Left kidney (tissue), 8 donors: ENCODE measurements at places on chromosomes 5 and 9. TPM values are rescaled to one million over a fixed set of nuclear protein-coding genes. Genes with fewer than 3 reads are reported as not detected.

Gene PHPT1
- 64.9 TPM for polyA plus RNA-seq

Gene GABRA6
- polyA plus RNA-seq, result not detected

DNA sequence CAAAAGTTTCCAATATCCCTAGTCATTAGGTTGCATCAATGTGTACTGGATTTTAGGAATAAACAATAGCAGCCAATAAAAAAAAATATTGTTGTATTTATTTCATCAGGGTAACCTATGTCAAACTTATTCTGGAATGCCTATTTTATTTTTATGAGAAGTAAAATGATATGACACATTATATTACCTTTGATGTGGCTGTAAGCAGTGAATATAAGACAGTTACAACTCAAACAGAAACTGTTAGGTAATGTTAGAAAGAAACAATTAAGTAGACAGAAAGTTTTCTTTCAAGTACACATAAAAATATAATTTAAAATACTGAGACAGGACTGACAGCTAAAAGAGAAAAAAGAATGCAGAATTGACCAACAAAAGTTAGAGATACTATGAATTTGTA, 65.5 kb downstream of the GNG10 start:
- no peak for DNase-seq

DNA sequence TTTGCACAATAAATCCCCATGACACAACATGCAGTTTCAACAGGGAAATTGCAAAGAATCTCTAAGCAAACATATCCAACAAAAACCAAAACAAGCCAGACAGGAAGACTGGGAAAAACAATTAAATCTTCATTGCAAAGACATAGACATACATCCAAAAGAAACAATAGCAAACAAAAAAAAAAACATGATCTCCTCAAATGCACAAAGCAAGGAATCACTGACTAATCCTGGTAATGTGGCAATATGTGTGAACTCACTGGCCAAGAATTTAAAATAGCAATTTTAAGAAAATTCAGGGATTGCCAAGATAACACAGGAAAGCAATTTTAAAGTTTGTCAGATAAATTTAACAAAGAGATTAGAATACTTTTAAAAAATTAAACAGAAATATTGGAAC, 520.1 kb upstream of the SMC2 start:
- DNase-seq, result no peak

DNA sequence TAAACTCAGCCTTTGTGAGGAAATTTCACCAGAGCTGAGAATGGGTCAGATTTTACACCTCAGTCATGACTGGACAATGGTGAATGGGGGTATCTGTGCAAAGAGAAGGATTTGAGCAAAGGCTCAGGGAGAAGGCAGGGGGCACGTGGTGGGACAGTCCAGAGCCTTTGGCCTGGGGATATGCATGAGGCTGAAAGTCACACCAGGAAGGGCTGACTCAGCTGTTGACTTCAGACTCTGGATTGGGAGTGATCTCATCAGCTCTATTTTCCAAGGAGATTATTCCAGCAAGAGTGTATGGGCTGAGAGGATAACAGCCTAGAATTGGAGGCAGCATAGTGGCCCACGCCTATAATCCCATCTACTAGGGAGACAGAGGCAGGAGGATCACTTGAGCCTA, 53.6 kb downstream of the SAXO1 start:
- DNase-seq, result no peak

DNA sequence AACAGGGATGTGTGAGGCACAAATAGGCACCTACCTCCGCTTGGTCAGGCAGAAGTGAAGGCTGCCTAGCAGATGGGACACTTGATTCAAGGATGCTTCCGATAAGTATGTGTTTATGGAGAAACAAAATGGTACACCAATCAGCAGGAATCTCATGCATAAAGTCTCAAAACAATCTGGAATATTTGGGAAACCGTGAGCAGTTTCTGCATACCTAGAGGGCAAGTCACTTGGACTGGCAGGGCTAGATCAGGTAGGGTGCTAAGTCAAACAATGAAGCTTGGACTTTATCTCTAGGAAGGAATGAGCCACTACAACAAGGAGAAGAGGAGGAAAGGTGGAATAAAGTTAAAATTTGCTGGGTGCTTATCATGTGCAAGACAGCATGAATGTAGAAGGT, 5.5 kb downstream of the EPB41L4A start:
- no peak for DNase-seq

GRCh38 chr5:67361932-67362729, 165.5 kb upstream of the CD180 start:
- DNase-seq, result no peak

GRCh38 chr5:113162208-113162607, 185.6 kb downstream of the DCP2 start:
- no peak for DNase-seq

- DNase-seq, result no peak
Observed at GRCh38 chr9:21688108-21689102, 114.0 kb upstream of the MTAP start.
